ENCODE measurements at places on chromosomes 3 and 15. TPM values are rescaled to one million over a fixed set of nuclear protein-coding genes. Genes with fewer than 3 reads are reported as not detected.

DNA sequence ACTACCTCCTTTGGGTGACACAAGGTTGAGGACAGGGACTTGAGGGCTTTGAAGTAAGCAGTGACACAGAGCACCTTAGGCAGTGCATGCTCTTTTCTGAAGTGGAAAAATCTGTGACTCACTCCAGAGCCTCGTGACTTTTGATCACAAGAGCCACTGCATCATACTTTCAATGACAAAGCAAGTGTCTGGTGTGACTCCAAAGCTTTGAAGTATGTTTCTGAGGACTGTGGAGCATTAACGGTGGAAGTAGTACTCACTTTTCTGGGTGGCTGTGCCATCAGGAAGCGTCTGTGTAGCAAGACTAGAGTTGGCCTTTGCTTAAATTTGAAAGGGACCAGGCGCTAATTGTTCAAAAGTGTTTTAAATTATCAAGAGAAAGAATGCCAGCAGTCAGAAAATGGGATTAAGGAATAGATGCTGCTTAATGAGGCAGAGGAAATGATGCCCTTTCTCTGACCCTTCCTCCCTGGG lies 210.7 kb upstream of the TRIM42 start:
- no peak overlapping the region for H3K27ac ChIP-seq
- no peak for DNase-seq
- H3K4me1 ChIP-seq, result peaks cover 16% of the 10 kb centered on the region
- H3K27me3 ChIP-seq, result no peaks in the 10 kb centered on the region
- H3K4me3 ChIP-seq, result no peak overlapping the region
- no peaks in the 10 kb centered on the region for H3K36me3 ChIP-seq

DNA sequence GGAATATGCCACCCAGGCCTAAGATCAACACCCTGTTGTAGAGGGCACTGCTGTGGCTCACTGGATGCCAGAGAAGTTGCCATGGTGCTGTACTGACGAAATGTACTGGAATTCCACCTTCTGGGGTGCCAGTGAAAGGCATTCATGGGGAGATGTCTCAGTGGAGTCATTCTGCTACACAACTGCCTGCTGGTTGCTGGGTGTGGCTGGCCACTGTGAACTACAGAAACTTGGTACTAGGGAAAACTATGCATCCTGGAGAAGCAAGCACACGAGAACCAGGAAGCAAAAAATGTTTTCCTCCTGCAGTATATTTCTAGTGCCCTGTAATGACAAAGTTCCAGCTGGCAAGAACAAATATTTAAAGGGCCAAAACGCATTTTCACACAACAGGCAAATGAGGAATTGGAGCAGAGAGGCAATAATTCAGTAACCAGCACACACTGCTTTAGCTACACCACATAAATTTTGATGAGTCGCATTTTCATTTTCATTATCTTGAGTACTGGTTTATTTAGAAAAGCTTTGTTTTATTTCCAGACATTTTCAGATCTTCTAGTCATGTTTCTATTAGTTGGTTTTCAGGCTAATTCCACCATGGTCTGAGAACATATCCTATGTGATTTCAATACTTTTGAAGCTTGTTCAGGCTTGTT lies 18.3 kb upstream of the RFX7 start:
- no peaks in the 10 kb centered on the region for H3K4me1 ChIP-seq
- H3K36me3 ChIP-seq, result no peaks in the 10 kb centered on the region

DNA sequence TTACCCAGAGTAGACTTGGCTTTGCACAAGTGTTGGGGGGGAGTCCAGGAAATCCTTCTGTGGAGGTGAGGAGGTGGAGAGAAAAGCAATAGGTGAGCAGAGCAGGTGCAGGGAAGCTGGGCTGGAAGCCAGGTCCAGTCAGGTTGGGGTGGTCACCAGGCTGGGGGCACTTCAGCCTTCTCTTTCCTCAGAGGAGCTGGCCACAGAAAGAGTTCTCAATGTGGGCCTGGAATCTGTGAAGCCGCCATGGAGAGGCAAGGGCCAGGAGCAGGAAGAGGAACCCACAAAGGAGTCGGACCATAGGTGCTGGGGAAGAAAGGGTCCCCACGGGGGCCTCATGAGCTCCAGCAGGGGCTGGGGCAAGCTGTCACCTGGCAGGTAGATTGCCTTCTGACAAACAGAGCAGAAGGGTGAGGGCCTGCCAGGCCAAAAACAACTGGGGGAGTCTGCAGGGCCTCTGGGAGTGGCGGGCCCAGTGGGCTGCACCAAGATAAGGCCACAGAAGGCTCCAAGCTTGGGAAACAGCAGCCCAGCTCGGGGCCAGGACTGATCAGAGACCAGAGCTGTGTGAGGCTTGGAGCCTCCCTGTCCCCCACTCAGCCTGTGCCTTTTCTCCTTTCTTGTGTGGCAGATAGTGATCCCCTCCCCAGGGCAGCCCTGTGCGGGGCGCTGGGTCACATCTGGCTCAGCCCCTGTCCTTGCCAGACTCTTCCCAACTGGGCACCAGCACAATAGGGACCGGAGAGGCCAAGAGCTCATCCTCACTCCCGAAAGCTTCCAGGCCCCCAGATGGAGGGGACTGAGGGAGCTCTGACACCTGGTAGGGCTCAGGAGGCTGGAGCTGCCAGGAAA lies 53.0 kb upstream of the FGD5 start:
- no peaks in the 10 kb centered on the region for H3K27me3 ChIP-seq
- no peak overlapping the region for H3K4me3 ChIP-seq
- no peak overlapping the region for H3K27ac ChIP-seq
- no peaks in the 10 kb centered on the region for H3K36me3 ChIP-seq

GRCh38 chr3:98990657-98991056 lies 89.2 kb upstream of the DCBLD2 start:
- H3K36me3 ChIP-seq, result no peaks in the 10 kb centered on the region
- H3K4me3 ChIP-seq, result no peak overlapping the region
- DNase-seq, result no peak
- no peak overlapping the region for H3K27ac ChIP-seq
- H3K27me3 ChIP-seq, result no peaks in the 10 kb centered on the region

DNA sequence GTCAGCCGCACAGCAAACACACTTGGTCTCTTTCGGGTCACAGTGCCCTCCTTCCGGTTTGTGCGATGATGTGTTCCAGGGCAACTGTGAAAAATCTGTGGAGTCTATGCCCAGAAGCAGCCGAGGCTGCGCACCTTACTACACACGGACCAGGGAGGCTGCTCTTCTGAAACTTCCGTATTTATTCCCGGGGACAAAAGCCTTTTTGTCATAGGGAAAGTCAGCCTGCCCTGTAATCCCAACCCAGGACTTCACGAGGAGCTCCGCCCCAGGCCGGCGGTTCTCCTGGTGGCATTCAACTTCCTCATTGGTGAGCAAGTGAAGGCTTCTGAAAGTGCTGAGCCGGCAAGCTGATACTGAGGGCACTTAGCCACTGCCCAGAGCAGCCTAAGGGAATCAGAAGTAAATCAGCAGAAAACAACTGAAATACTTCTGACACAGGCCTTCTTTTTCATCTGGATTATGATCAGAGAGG lies 126.5 kb downstream of the FMN1 start:
- no peak overlapping the region for H3K4me3 ChIP-seq
- DNase-seq, result no peak
- H3K27ac ChIP-seq, result no peak overlapping the region
- peaks cover 15% of the 10 kb centered on the region for H3K4me1 ChIP-seq

DNA sequence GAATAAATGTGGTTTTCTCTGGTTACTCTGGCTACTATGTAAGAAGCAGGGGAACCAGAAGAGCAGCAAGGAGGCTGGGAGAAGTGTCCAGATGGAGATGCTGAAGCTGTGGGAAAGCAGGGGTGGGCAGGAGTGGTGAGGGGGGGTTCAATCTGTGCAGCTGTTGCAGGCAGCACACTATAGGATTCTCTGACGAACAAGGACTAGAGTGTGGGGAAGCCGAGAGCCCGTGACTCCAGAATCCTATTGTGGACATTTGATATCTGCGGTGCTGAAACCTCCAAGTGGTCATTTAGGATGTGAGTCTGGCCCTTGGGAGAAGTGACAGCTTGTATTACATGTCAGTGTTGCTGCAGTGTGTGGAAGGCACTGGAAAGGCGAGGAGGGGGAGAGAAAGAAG lies 60.5 kb downstream of the GABRB3 start:
- H3K4me1 ChIP-seq, result no peaks in the 10 kb centered on the region
- peaks cover under 1% of the 10 kb centered on the region for H3K36me3 ChIP-seq
- no peak overlapping the region for H3K4me3 ChIP-seq
- DNase-seq, result no peak

- H3K36me3 ChIP-seq, result peaks cover 4% of the 10 kb centered on the region
- H3K27me3 ChIP-seq, result no peaks in the 10 kb centered on the region
- H3K4me3 ChIP-seq, result no peak overlapping the region
- DNase-seq, result no peak
- no peak overlapping the region for H3K27ac ChIP-seq
- H3K4me1 ChIP-seq, result peaks cover 25% of the 10 kb centered on the region
These were observed 17.7 kb downstream of the SLC35G2 start for GRCh38 chr3:136836511-136837156.

- no peak overlapping the region for H3K4me3 ChIP-seq
- no peak overlapping the region for H3K27ac ChIP-seq
- H3K4me1 ChIP-seq, result peaks cover 8% of the 10 kb centered on the region
- no peaks in the 10 kb centered on the region for H3K36me3 ChIP-seq
These were observed 59.5 kb upstream of the ZNF148 start for GRCh38 chr3:125434582-125435011.

- H3K27ac ChIP-seq, result no peak overlapping the region
- no peaks in the 10 kb centered on the region for H3K27me3 ChIP-seq
- H3K4me3 ChIP-seq, result no peak overlapping the region
- no peak for DNase-seq
These were observed 106.7 kb downstream of the ADAMTS17 start for GRCh38 chr15:100235030-100235617.

DNA sequence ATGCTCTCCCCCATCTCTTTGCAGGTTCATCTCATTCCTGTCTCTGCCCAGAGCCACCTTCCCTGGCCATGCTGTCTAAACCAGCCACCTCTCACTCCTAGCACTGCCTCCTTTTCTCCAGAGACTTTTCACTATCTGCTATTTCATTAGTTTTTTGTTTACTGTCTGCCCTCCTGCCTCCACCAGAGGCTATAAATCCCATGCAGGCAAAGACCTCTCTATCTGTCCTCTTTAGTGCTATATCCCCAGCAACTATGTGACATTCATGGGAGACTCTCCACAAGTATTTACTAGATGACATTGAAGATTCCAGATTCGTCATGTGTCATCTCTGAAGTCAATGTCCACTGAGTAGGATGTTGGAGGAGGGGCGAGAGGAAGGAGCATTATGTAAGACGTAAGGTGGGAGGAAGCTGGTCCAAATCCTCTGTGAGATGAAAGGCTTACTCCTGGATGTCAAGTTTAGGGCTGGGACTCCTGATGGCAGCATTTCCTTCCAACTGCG lies 3.4 kb upstream of the FAM43A start:
- peak overlapping the region; percentile 32 for H3K4me3 ChIP-seq
- H3K27ac ChIP-seq, result no peak overlapping the region
- no peaks in the 10 kb centered on the region for H3K36me3 ChIP-seq
- DNase-seq, result no peak

The KCNAB1 gene
- total RNA-seq, result 0.79 TPM

The ISLR2 gene
- 10.9 TPM for total RNA-seq

The IL17RD gene
- total RNA-seq, result 52.1 TPM

Measured in neural crest cell (in vitro differentiated cells).